ENCODE measurements at places on chromosomes 2 and 18. TPM values are rescaled to one million over a fixed set of nuclear protein-coding genes. Genes with fewer than 3 reads are reported as not detected.
A peak's percentile ranks its signal among the peaks of the same experiment; 100 is the strongest.

The TFCP2L1 gene
- total RNA-seq, result 36.5 TPM

The CENPA gene
- total RNA-seq, result 10.2 TPM

The PIEZO2 gene
- total RNA-seq, result 0.76 TPM

DNA sequence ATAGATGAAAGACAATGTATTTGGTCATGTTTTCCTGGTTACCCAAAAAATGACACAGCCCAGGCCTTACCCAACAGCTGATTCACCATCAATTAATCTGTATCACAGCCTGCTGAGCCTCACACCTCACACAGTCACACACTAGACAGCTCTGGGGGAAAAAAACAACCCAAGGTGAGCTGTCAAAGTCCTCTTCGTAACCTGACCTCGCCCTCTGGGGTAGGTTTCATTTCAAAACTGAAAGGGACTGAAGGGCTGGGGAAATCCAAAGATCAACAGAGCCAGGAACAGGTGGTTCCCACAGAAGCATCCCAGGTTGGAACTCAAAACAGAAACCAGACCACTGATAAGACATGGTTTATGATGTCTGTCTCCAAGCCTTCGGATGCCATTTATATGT, 18.2 kb upstream of the PCBP1 start:
- ATAC-seq, result peak; percentile 96

- ATAC-seq, result no peak
Measured at GRCh38 chr2:190255676-190256075, 64.0 kb downstream of the HIBCH start.

The MC5R gene
- 0.28 TPM for total RNA-seq

GRCh38 chr2:127418300-127419111, at the start of gene PROC:
Gene PROC (plus strand): TSS chr2:127418427. CDS start chr2:127419943, 1,516 bp downstream.
- ATAC-seq, result no peak

- ATAC-seq, result no peak
Measured at GRCh38 chr18:59921384-59921891, 21.6 kb downstream of the PMAIP1 start.

GRCh38 chr2:175282300-175282699, 100.8 kb upstream of the ATP5MC3 start:
- peak; percentile 52 for ATAC-seq

DNA sequence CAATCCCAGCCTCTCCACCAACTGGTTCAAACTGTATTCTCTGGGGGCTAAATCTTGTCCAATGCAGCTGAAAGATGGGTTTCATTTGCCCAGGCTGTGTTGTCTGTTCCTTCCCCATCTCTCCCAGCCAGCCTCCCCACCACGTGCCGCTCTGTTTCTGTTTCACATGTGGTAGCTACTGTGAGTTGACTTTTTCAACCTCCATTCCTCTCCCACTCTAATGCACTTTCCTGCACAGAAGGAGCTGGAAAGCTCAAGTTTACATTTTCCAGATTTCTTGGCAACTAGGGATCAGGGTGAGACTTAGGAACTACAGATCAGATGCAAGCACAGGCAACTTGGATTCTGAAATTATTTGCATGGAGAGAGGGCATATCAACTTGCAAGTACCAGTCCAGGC, 19.0 kb upstream of the NPAS2 start:
- no peak for ATAC-seq

GRCh38 chr18:46727177-46727576, 29.7 kb downstream of the ST8SIA5 start:
- ATAC-seq, result no peak

DNA sequence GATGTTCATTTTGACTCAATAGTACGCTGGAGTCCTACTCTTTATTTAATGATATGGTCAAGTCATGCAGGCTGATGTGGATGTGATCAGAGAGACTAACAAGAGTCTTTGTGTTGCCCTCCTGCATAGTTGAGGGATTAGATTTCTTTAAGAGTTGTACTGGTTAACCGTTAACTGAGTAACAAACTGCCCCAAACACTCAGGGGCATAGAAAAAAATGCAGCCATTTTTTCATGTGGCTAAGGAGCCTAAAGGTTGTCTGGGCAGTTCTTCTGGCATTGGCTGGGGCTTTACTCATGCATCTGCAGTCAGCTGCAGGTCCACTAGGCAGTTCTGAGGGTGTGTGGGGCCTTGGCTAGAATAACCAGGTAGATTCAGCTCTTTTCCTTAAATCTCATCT, 32.5 kb downstream of the DOCK10 start:
- ATAC-seq, result no peak

The TGIF1 gene
- total RNA-seq, result 22.4 TPM

DNA sequence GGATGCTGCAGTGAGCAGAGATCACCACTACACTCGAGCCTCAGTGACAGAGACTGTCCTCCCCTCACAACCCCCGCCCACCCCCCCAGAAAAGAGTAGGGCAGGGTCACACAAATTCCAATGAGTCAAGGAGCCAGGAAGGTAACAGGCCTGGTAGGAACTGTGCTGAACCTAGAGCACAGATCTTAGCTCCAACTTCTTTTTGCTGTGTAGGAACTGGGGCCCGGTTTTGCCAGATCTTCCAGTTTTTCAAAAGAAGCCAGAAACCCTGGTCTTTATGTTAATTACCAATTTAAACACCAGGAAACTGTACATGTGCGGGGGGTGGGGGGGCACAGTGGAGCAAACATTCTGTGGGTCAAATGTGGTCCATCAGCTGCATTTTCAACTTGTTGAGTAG, 71.0 kb downstream of the PRPF40A start:
- peak; percentile 77 for ATAC-seq

The TMEFF2 gene
- total RNA-seq, result not detected

The RND3 gene
- total RNA-seq, result 62.3 TPM

The PARD6G gene
- 33.8 TPM for total RNA-seq

DNA sequence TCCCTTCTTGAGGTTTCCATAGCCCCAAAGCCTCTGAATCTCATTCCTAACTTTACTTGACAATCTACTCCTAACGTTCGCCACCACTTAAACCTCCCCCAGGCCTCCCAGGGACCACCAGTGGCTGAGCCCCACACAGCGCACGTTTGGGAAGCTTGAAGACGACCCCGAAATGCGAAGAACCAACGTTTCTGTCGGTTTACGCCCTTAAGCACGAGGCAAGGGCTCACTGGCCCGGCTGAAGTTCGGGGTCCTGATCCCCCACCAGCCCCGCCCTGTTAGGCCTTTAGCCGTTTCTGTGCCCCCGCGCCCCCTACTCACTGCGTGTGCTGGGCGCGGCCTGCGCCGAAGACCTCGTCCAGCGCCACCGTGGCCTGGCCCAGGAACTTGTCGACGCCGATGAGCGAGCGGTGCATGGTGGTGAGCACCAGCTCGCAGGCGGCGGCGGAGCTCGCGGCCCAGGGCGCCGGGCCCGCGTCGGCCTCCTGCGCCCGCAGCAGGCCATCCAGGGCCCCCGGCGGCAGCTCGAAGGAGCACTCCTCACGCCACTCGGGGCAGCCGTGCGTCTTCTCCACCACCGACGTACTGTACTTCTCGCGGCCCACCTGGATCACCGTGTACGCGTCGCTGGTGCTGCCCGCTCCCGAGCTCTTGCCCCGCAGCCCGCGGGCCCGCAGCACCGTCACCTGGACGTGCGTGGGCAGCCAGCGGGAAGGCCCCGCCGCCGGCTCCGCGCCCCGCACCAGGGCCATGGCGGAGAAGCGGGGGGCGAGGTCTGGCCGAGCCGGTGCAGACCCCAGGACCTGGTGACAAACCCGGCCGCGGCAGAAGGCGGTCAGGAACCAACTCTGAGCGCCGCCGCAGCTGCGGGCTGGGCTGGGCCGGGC, 479 bp downstream of the RAB11FIP5 start:
- ATAC-seq, result peak; percentile 40

GRCh38 chr2:67075530-67076238, 321.4 kb upstream of the ETAA1 start:
- ATAC-seq, result no peak

- peak; percentile 27 for ATAC-seq
Measured at GRCh38 chr2:72895759-72896281, 8.6 kb downstream of the SPR start.

- ATAC-seq, result no peak
Measured at GRCh38 chr2:106105151-106105922, 88.8 kb downstream of the UXS1 start.

- no peak for ATAC-seq
Measured at GRCh38 chr2:3624059-3624794, 29.3 kb downstream of the COLEC11 start.

- ATAC-seq, result no peak
Measured at GRCh38 chr2:157684940-157685466, 56.3 kb upstream of the ACVR1C start.

DNA sequence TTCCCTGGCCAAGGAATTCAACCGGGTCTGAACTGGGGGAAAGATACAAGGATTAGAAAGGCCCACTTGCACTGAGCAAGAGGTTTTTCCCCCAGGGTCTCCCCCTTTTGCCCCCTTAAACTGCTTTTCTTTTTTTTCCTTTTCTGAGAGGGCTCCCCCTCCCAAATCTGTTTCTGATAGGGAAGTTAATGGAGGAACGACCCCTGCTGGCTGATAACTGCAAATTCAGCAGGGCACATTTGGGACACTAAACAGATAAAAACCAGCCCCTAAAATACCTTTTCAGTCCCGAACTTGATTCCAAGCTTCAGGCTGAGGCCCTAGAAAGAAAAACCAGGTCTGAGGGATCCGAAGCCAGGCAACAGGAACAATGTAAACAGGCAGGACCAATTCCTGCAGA, 1012.4 kb upstream of the CRIM1 start:
- ATAC-seq, result no peak

- peak; percentile 14 for ATAC-seq
Measured at GRCh38 chr2:64646007-64646880, 7.5 kb downstream of the SERTAD2 start.

The CCDC74A gene
- 1.4 TPM for total RNA-seq

DNA sequence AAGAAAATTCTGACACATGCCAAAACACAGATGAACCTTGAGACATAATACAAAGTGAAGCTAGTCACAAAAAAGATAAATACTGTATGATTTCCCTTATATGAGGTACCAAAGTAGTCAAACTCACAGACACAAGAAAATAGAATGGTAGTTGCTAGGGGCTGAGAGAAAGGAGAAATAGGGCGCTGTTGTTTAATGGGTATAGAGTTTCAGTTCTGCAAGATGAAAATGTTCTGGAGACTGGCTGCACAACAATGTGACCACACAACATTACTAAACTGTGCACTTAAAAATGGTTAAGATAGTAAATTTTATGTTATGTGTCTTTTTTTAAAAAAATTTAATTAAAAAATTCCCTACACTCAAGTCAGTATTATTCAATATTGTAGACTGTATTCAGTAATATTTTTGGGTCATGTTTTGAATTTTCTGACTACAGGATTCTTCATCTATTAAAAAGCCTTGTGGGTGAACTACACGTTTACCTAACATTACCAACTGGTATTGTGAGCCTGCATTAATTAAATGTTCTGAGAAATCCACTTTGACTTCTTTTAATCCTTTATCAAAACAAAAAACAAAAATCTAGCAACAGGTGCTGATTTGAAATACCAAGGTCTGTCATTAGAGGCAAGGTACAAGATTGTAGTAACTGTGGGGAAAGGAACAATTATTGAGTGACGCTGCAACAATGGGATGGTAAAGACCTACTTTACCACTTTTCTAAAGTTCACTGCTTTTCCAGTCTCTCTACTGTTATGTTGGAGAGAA, 140.8 kb upstream of the ZFP36L2 start:
- ATAC-seq, result no peak

The LBH gene
- total RNA-seq, result 4.0 TPM

DNA sequence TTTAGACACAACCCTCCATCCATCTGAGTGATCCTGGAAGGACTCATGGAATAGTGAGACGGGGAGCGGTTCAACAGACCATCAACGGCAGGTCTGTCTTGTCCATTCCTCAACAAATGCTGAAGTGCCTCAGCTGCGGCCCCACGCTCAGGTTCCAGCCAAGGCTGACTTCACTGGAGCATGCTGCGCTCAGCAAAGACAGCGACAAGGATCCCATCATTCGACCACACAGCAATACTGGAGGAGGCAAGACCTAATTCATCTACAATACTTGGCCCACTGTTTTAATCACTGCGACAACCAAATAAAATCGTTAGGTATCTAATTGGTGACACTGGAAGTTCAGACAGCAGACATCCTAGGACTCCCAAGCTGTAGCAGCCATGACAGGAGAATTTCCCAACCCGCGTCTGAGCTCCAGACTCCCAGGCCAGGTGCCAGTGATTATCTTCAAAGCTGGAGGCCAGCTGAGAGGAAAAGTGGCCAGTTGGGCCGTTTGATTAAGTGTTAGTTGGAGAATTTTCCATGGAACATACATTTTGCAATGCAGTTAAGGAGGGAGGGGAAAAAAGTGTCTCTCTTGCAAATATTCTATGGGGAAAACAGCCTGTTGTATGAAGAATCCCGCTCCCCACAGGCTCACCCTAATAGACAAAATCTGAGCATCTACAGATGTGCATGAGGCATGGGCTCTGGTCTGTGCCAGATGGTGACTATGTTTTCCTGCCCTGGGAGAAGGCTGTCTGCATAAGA, 92.5 kb upstream of the SLC35G4 start:
- ATAC-seq, result no peak

DNA sequence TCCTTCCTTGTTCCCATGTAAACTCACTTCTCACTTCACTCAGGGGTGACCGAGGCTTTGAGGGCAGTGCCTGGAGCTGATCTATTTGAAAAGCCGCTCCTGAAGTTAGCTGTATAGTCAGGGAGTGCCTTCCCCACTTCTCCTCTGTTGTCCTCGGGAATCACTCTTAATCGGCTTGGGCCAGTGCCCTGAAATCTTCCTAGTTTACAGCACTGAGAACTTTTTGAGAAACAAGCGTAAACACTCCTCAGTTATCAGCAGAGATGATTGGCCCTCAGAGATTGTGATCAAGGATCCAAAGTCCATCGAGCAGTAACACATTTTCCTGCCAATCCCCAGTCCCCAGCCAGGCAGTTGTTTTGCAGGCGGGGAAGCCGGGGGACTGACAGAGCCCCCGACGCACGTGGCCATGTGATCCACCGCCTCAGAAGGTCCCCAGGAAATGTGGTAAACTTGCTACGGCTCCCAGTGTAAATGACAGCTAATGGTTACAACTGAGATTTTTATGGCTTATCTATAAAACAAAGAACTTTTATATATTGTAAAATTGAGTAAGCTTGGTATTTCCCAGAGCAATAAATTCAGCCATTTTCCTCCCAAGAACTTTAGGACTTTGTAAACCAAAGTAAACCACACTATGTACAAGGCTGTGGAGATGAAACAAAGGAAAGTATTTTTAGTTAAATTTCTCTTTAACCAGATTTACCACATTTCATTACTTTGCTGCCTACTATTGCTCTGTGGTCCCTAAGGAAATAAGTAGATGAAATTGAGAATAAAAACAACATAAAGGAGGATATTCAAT, 53.5 kb downstream of the C18orf63 start:
- ATAC-seq, result no peak

GRCh38 chr2:65562890-65563289, 130.5 kb upstream of the SPRED2 start:
- peak; percentile 84 for ATAC-seq

DNA sequence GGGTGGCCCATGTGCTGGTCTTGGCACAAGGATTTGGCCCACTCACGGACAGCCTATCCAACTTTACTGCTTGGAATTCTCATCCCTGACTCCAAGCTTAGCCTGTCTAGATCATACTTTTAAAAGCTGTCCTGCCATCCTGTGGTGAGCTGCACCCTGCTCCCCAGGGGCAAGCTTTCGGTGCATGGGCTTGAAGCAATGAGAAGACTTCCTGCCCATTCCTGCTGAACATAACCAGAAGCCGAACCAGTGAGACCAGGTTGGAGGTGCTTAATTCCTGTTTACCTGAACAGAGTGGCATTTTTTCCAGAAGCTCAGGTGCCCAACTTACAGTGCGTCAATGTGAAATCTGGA, 154.5 kb downstream of the ANTXR1 start:
- peak; percentile 37 for ATAC-seq

The FAHD2A gene
- 13.6 TPM for total RNA-seq

GRCh38 chr2:39682066-39682692, 16.5 kb downstream of the TMEM178A start:
- ATAC-seq, result no peak

All from esophagus mucosa (tissue), 1 donor.